Naive thymus-derived CD4-positive, alpha-beta T cell (primary cell): ENCODE measurements at places on chromosomes 16 and 17. TPM values are rescaled to one million over a fixed set of nuclear protein-coding genes. Genes with fewer than 3 reads are reported as not detected.

DNA sequence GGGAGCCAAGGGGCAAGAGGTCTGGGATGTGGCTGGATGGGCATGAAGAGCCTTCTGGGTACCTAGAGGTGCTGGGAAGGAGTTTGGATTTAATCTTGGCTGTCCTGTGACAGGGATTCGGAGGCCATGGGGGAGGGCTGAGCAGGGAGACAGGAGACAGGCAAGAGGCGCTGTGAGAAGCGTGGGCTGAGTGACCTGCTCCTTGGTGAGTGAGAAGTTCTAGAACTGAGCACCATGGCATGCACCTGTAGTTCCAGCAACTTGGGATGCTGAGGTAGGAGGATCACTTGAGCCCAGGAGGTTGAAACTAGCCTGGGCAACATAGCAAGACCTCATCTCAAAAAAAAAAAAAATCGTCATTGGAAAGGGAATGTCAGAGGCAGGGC, 78.3 kb upstream of the PLCG2 start:
- no peak for DNase-seq

- no peak for DNase-seq
These were observed 17.4 kb downstream of the LDHD start for GRCh38 chr16:75099075-75099667.

GRCh38 chr16:83116274-83116892, 489.6 kb downstream of the CDH13 start:
- DNase-seq, result no peak

DNA sequence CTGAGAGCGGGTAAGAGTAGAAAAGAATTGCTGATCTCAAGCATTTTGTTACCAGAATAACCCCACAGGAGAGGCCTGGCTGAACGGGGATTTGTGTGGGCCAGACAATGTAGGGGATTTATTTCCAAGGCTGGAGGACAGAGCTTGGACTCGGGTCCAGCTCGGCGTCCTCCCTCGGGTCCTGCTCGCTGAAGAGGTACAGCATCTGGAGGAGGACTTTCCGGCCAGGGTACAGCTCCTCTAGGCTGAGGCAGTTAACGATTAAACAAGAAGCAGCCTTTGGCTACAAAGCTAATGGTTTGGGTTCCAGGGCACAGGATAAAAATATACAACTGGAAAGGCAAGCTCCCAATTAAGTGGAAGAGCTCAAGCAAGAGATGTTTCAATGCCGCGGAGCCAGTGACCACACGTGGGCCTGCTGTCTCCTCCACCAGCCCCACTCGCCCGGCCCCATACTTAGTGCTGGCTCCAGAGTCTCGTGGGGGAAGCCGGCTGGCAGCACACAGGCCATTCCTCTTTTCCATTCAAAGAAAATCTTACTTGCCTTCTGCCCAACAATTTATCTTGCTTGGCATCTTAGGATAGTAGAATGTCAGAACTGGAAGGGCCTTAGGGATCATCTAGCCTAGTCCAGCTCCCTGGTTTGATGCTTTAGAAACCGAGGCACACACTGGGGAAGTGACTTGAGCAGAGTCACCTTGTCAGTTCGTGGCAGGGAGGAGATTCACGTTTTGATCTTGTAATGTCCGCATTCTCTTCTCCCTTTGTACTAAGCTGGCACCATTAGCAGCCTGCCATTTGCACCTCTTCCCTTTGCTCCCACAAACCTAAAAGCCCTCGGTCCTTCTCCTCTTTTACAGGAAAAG, 85.9 kb upstream of the TBX2 start:
- no peak for DNase-seq

Gene SULT1A4
- not detected for polyA plus RNA-seq

Gene FOXF1
- not detected for polyA plus RNA-seq

Gene SLC12A3
- not detected for polyA plus RNA-seq

Gene ACSM2A
- polyA plus RNA-seq, result not detected

Gene CSH2
- polyA plus RNA-seq, result not detected
